Neural progenitor cell (in vitro differentiated cells): ENCODE measurements at places on chromosomes 16 and 17. TPM values are rescaled to one million over a fixed set of nuclear protein-coding genes. Genes with fewer than 3 reads are reported as not detected.

- no peaks in the 10 kb centered on the region for H3K27me3 ChIP-seq
- H3K4me3 ChIP-seq: no peak overlapping the region
- H3K27ac ChIP-seq: no peak overlapping the region
- DNase-seq: no peak
These were observed 43.8 kb downstream of the TBCD start for GRCh38 chr17:82795615-82796014.

Gene CIITA
- not detected in 2 replicates for total RNA-seq

GRCh38 chr17:41537614-41537954 is 9.5 kb upstream of the KRT19 start:
- H3K27me3 ChIP-seq: no peaks in the 10 kb centered on the region
- DNase-seq: no peak
- H3K4me1 ChIP-seq: peaks cover 17% of the 10 kb centered on the region
- no peaks in the 10 kb centered on the region for H3K36me3 ChIP-seq

Gene ENPP7
- not detected in 2 replicates for total RNA-seq

DNA sequence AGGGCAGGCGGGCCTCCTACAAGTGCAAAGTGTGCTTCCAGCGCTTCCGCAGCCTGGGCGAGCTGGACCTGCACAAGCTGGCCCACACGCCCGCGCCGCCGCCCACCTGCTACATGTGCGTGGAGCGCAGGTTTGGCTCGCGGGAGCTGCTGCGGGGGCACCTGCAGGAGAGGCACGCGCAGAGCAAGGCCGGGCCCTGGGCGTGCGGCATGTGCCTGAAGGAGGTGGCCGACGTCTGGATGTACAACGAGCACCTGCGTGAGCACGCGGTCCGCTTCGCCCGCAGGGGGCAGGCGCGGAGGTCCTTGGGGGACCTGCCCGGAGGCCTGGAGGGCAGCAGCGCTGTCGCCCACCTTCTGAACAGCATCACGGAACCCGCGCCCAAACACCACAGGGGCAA is 16.3 kb upstream of the ZFPM1 start:
- H3K4me1 ChIP-seq: peaks cover 6% of the 10 kb centered on the region
- H3K27ac ChIP-seq: no peak overlapping the region
- peaks cover 8% of the 10 kb centered on the region for H3K27me3 ChIP-seq
- no peaks in the 10 kb centered on the region for H3K36me3 ChIP-seq
